RPMI7951 (cell line): ENCODE measurements at places on chromosomes 16 and 17. TPM values are rescaled to one million over a fixed set of nuclear protein-coding genes. Genes with fewer than 3 reads are reported as not detected.

DNA sequence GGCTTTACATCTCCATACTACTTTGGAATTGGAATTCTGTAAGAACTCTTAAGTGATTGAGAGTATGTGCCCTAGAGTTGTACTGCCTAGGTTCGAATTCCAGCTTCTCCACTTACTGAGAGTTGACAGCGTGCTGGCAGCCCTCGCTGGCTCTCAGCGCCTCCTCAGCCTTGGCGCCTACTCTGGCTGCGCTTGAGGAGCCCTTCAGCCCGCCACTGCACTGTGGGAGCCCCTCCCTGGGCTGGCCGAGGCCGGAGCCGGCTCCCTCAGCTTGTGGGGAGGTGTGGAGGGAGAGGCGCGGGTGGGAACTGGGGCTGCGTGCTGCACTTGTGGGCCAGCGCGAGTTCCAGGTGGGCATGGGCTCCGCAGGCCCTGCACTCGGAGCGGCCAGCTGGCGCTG is 13.3 kb downstream of the PPM1D start:
- no peak for DNase-seq

The MT1F gene
- total RNA-seq = 6.5 and 9.0 TPM in 2 replicates

The SRCAP gene
- 2.6 and 5.3 TPM in 2 replicates for total RNA-seq

DNA sequence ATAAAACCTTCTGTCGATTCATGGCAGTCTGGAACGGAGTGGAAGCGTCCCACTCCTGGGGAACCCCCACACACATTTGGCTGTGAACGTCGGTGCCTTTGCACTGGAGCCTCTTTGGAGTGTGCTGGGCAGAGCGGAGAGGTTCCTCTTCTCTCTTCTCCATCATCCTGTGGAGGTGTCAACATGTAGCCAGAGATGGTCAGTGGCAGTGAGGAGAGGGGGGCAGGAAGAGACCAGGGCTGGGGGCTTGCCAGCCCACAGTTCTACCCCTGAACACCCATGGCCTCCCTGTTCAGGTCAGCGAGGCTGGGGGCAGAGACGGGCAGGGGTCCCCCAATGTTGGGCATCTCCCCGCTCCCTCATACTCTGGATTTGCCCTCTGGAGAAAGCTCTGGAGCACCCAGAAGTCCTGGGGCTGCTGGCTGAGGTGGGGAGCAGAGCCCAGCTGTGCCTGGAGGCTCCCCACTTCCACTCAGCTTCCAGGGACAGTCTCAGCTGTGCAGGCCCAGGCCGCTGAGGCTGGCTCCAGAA is 223.7 kb downstream of the SEC14L1 start:
- DNase-seq = no peak

DNA sequence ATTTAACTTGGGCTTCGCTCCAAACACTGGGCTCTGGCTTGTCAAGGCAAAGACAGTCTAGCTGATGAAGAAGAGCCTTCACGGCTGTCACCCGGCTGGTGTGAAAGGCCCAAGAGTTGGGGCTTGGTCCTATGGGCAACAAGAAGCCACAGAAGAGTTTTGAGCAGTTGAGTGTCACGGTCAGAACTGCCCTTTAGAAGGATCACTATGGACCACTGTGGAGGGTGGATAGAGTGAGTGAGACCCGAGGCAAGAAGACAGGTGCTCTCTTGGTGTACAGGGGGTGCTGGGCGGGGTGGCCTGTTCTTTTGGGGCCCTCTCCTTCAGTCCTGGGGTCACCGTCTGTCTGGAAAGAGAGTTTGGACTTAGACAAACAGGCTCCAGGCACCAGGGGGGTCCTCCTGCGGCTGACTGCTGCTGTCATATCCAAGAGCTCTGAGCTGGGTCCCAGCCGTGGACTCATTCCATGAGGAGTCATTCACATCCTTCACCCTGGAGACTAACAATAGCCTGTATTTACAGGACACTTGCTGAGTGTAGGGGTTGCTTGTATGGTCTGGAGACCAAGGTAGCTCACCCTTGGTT is 2.4 kb downstream of the PIMREG start:
- no peak for DNase-seq

DNA sequence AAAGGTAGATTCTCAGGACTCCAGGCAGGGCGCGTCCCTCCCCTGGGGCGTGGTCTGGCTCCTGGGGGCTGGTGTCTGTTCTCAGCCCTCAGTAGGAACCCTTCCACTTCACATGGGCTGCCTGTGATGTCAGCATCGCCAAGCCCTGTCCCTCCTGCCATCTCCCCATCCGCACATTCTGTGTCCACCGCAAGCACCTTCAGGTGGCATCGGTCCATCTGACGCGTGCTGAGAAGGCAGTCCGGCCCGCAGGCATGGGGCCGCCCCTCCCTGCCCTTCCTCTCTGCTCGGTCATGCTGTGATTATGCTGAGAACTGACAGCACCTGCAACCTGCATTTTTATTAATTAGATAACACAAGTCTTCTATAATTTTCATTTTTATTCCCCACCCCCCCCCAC is 12.7 kb upstream of the DNAH17 start:
- no peak for DNase-seq

The OTOA gene
- not detected in 2 replicates for total RNA-seq

DNA sequence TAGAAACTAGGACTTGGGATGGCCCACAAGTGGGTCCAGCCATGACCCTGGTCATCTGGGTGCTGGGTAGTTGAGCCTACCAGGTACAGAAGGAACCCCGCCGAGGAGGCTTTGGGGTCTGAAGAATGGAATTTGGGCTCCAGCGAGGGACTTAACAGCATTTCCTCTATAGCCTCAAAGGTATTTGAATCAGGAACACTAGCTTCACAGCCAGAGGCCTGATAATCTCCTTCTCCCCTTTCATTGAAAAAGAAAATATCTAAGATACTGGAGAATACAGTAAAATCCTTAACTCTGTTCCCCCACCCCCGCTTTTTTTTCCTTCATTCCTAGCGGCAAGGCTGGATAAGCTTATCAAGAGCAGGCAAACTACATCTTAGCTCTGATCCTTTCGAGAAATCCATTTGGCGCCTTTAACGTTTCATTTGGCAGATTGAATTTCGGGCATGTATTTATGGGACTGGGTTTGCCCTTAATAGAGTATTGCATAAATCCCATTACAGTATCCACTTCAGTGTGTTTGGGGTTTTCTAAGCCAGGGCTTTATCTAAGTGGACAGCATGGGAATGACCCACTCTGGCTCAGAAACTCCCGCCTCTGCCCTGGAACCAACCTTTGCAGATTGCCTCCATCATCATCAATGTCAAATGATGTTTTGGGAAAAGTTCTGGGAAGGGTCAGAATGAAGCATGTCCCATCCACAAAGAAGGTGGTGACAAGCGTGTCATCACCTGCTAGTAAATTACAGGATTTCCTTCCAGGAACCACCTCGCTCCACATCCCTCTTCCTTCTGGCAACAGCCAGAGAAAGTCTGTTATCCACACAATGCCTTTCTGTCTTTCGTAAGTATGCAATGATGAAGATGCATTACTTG is 36.9 kb downstream of the XYLT1 start:
- DNase-seq = no peak

- no peak for DNase-seq
Observed at GRCh38 chr17:10088444-10088843, 110.0 kb downstream of the GAS7 start.

DNA sequence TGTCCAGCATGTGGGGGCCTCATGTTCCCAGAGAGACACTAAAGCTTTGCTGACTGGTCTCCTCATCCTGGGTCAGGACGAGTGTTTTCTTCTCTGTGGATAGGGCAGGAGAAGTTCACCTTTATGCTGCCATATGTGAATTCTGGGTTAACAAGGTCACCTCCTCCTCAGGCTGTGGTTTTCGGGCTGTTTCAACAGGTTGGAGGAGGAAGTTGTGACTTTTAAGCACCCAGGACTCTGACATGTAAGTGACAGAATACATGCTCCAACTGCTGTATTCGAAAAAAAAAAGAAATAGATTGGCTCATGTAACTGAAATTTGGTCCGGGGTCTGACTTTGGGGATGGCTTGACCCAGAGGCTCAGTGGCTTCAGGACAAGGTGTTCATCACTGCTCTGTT is 54.2 kb downstream of the SNX20 start:
- no peak for DNase-seq

DNA sequence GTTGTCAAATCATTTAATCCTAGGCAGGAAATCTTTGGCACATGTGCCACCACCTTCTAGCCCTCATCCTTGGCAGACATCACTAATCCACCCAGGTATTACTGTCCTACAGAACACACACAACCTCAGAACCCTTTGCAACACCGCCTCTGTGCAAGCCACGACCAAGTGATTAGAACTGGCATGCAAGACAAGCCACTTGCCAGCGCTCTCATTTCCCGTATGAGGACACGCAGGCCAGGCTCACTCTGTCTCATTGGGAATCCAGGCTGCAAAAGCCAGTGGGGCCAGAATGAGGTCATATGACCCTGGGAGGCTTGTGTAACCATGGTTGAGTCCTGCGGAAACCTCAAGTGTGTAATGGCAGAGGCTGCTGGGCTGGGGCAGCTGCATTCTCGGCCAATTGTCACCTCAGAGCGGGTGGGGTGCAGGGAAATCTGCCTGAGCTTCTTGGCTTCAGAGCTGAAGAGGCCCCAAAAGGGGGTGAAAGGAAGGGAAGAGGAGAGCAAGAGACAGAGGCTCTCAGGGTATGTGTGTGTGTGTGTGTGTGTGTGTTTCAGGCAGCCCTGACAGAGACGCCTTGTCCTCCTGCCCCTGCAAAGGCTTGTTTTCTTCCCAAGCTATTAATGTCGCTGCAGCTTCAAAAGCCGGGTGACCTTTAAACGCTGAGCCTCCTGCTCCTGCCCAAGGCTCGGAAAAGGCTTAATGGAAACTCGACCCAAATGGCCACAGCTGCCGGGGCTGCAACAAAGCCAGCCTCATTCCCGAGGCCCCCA is 43.2 kb upstream of the MRPS23 start:
- DNase-seq = peak; percentile 99

DNA sequence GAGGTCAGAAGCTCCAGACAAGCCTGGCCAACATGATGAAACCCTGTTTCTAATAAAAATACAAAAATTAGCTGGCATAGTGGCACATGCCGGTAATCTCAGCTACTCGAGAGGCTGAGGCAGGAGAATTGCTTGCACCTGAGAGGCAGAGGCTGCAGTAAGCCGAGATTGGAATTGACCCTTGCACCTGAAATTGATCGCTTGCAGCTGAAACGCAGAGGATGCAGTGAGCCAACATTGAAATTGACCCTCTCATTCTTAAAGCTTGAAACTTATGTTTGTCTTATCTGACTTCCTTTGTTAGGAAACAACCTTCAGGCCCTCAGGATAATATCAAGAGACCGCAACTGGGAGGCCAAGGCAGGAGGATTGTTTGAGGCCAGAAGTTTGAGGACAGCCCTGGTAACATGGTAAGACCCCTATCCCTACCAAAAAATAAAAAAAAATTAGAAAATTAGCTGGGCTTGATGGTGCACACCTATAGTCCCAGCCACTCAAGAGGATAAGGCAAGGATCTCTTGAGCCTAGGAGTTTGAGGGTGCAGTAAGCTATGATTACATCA is 376.6 kb upstream of the XYLT1 start:
- DNase-seq = no peak

DNA sequence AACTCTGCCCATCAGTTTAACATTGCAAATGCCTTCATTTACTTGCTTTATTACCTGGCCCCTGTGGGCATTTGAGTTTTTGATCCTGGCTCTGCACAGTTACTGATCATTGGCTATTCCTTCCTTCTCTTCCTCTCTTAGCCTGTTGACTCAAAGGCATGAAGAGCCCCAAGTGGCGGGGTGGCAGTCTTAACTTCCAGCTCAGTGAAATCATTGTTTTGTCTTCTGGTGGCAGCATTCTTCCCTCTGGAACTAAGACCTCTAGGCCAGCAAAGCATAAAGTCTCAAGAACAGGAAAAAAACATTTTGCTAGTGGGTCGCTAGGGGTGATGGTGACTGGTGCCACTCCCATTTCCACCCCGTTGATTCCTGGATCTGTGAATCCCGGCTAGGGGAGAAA is 52.3 kb upstream of the MRTFB start:
- DNase-seq = no peak

- peak; percentile 44 for DNase-seq
Observed at GRCh38 chr16:22077700-22078313, 14.5 kb upstream of the VWA3A start.

The NACA2 gene
- not detected in 2 replicates for total RNA-seq
